ENCODE measurements at places on chromosomes 2 and 18. TPM values are rescaled to one million over a fixed set of nuclear protein-coding genes. Genes with fewer than 3 reads are reported as not detected.

The LRATD1 gene
- total RNA-seq = 1.2 TPM

The TFPI gene
- total RNA-seq = 31.5 TPM

The DAW1 gene
- under 0.01 TPM for total RNA-seq

The ANKRD29 gene
- total RNA-seq = 8.9 TPM

The MLPH gene
- 4.7 TPM for total RNA-seq

The SP140 gene
- total RNA-seq = not detected

The NAB1 gene
- total RNA-seq = 44.1 TPM

The RAB31 gene
- total RNA-seq = 40.5 TPM

The MTCL1 gene
- total RNA-seq = 34.4 TPM

The B4GALT6 gene
- 2.4 TPM for total RNA-seq

The MC2R gene
- not detected for total RNA-seq

The CETN1 gene
- total RNA-seq = not detected

The GAL3ST2 gene
- total RNA-seq = not detected

The TGFA gene
- total RNA-seq = 17.3 TPM

The LYG1 gene
- not detected for total RNA-seq

DNA sequence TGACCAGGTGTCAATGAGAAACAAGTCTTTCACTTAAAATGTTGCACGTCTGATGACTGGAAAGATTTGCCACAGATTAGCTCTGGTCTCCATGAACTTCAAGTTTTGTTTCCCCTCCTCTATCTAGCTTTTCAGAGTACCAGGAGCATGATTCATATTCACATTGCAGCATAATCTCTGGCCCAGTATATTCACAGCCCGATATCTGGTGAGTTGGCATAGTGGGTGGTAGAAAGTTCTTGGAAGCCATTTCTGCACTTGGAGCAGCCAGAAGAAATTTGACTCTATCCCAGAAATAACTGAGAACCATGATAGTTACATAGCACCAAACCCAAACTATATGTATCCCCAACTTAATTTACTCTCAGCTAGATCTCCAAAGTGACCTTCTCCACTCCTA lies 503.9 kb downstream of the PID1 start:
- DNase-seq = peak; percentile 81

GRCh38 chr2:107986278-107987217 lies at the start of gene SLC5A7:
SLC5A7 (plus strand) TSS chr2:107986524; CDS start chr2:107988156, 1,632 bp downstream.
- no peak for DNase-seq

DNA sequence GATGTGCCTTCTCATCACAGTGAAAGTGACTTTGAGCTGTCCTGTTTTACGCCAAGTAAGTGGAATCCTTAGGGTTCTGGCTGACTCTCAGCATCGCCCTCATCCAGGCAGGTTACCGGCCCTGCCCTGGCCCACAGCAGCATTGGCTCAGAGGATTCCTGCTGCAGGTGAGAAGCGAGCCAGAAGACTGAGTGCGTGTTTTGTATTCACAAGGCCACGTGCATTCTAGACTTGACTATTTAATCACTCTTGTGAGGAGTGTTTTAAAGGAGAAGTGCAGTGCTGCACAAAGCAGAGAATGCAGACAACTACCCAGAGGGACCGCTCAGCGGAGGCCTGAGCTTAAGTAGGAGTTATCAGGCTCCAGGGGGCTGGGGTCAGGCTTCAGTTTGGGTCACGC lies 48.3 kb downstream of the LAMA3 start:
- DNase-seq = no peak

GRCh38 chr2:74515981-74516633 lies 1.9 kb downstream of the TLX2 start:
- DNase-seq = peak; percentile 59

- DNase-seq = no peak
Observed at GRCh38 chr2:194946826-194947225, 710.2 kb upstream of the SLC39A10 start.

DNA sequence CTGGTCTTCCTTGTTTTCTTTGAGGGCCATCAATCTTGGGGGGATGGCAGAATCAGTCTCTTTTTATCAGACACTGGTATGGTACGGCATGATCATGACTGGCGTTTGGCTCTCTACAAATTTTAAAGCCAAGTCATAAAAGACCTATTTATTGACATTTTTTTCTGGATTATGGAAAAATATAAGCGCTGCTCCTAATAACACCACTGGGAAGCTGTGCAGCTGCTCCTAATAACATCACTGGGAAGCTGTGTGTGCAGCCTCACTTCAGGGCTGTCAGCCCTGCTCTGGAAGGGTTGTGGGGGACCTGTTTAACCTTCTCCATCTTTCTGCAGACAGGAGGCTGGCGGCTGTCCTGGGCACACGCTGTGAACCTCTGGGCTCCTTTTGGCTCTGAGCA lies 88.9 kb downstream of the SNTG2 start:
- DNase-seq = no peak

- no peak for DNase-seq
Observed at GRCh38 chr18:62757399-62758010, 42.2 kb downstream of the PHLPP1 start.

GRCh38 chr2:234495251-234496054 lies 1.4 kb downstream of the ARL4C start:
- DNase-seq = peak; percentile 45

- peak; percentile 17 for DNase-seq
Observed at GRCh38 chr2:98846041-98846440, 90.0 kb downstream of the CRACDL start.

- peak; percentile 19 for DNase-seq
Observed at GRCh38 chr2:158391876-158392275, 64.7 kb downstream of the CCDC148 start.

DNA sequence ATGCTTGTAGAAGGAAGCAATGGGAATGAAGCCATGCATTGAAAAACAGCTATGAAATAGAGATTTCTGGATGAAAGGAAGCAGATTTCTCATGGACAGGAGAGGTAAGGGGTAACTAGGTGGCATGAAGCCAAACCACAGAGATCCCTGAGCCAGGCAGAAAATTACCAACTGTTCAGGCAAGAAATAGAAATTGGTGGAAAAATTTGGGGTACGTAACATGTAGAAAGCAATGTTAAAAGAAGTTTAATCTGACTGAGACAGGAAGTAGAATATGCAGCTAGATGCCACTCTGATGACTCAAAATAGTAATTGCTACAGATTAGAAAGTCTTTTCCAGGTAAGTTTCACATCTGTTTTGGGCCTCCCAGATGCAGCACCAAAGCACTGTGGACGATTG lies 928.5 kb upstream of the CELF4 start:
- no peak for DNase-seq

GRCh38 chr18:3649633-3650426 lies 199.9 kb downstream of the TGIF1 start:
- DNase-seq = peak; percentile 73

GRCh38 chr2:100344433-100344832 lies 22.1 kb upstream of the LONRF2 start:
- DNase-seq = no peak

GRCh38 chr2:53751728-53752127 lies 15.9 kb upstream of the CHAC2 start:
- DNase-seq = peak; percentile 72

GRCh38 chr2:186771395-186771794 lies 77.5 kb downstream of the FAM171B start:
- DNase-seq = no peak

DNA sequence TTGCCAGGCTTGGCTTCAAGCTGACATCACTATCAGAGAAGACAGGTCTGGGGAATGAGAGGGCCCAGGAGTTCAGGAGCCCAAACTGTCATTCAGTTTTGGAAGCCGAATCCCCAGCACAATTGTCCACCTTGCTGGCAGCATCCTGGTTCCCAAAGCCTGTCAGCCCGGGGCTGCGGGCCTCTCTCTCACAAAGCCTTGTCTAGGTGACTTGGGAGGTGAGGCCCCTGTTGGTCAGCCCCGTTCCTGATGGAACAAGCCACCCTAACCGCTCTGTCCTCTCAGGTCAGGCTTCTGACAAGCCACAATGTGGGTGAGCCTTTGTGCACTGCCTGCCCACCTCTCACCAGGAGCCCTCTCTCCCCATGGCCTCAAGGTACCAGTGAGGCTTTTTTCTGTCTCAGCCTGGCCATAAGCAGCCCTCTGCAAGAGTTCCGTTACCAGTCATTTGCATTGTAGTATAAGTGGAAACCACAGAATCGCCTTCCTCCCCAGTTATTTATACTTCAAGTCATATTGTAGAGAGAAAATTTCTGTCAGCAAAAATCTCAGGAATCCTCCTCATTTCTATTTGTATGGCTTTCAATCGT lies 100.6 kb downstream of the MSH2 start:
- DNase-seq = no peak

DNA sequence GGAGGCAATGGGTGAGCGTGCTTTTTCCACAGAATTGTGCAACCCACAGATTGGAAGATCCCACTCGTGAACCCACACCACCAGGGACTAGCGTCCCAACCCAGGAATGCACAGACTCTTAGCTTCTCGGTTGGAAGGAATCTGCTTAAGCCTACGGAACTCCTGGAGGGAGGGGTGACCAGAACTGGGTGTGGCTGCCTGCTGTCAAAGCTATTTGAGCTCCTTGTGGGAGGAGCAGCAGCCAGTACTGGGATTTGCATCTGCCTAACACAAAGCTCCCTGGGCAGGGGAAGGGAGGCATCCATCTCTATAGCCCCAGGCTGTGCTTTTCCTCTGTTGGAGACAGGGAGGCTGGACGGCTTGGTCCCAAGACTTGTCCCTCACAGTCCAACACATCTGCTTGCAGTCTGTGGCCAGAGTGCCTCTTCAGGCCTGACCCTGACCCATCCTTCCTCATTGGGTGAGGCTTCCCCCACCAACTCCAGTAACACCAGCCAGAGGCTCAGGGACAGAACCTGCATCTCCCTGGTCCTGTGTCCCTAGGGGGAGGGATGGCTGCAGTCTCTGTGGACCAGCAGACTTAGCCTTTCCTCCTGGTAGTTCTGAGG lies 27.9 kb downstream of the HNMT start:
- DNase-seq = no peak

- DNase-seq = peak; percentile 82
Observed at GRCh38 chr2:53033411-53033810, 734.2 kb upstream of the CHAC2 start.

GRCh38 chr2:181836583-181836982 lies 54.9 kb upstream of the ITPRID2 start:
- DNase-seq = no peak

GRCh38 chr18:48996901-48997463 lies 46.2 kb upstream of the SMAD7 start:
- peak; percentile 95 for DNase-seq

- DNase-seq = no peak
Observed at GRCh38 chr2:217626926-217627325, 375.9 kb downstream of the TNS1 start.

DNA sequence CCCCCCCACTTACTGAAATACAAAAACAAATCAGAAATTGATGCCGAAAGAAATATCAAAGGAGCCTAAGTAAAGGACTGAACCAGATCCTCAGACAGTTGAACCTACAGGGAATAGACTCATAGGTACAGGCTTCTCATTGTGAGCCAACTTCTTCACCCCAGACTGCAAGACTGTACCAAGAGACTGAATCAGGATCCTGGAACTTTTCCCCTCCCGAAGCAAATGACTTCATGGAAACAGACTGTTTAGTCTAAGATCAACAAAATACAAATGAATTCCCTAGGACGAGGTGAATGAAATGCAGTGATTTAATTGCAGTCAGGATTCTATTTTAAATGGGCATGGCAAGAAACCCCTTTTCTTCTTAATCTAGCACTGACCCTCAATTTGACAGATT lies 53.6 kb upstream of the RNF152 start:
- peak; percentile 83 for DNase-seq

- DNase-seq = peak; percentile 91
Observed at GRCh38 chr2:46299365-46300263, 2.4 kb downstream of the EPAS1 start.

DNA sequence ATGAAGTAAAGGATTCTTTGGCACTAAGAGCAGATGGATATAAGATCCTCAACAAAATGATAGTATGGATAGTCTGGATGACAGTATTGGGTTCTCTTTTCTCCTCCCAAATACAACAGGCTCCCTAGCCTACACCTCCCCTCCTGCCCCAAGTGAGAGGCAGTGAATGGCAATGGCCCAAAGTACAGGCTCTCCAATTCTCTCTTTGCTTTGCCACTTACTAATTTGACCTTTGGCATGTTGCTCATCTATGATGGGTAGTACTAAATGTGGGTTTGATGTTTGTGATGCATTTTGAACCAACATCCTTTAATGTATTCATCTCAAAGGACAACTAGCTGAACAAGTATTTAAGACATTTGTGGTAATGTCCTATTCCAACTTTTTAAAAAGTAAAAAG lies 65.9 kb downstream of the EIF5B start:
- peak; percentile 65 for DNase-seq

- no peak for DNase-seq
Observed at GRCh38 chr18:13580991-13581390, 145.4 kb downstream of the FAM210A start.

GRCh38 chr18:45874491-45875184 lies 49.2 kb downstream of the SIGLEC15 start:
- DNase-seq = peak; percentile 31

Data from GM23248 (cell line).